Caco-2 (cell line): ENCODE measurements at places on chromosomes 2 and 18.

DNA sequence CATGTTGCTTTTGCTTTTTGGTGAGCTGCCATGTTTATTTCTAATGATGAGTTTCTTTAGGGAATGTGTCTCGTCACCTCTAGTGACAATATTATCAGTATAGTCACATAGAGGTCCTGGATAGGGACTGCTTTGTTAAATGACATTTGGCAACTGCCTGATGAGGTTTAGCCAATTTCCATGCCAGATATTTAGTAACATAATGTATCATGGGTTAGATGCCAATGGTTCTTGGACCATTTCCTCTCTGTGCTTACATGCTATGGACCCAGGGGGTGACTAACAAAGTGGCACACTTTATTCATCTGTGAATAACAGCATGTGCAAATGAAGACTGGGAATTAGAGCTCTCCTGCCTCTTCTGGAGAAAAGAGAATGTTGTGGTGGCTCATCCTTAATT, 56.2 kb upstream of the RAB27B start:
- no peak for DNase-seq

DNA sequence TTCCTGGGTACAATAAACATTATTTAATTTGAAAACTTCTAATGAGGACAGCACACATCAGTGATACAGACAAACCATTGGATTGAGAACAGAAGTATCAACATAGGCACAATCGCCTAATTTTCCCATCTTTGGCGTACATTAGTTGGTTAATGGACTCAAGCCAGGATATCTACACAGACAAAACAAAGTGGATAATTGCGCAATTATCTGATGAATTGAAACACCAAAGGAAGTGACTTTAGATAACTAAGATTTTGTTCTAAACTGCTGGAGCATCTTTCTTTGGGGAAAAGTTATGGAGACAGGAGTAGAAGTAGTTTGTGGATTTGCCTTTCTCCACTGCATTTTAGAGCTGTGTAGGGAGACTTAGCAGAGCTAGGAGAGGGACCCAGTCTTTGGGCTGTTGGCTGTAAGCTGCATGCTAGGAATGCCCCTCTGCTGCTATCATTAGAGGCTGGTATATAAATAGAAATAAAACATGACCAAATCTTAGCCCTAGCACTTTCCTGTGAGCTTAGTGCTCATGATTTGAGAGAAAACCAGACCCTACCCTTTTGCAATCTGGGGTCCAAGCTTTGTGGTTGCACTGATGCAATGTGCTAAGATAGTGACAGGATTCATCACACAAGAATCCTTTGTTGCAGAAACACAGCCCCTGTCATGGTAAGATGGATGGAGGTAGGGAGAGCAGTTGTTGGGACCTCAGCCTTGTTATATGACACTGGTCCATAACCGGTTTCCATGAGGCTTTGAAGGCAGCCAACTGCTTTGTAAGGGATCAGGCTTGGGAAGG, 264.5 kb upstream of the PIK3C3 start:
- DNase-seq = no peak

- DNase-seq = no peak
Measured at GRCh38 chr2:153808679-153809078, 63.0 kb upstream of the GALNT13 start.

GRCh38 chr2:214103276-214104001, 307.4 kb upstream of the VWC2L start:
- no peak for DNase-seq

DNA sequence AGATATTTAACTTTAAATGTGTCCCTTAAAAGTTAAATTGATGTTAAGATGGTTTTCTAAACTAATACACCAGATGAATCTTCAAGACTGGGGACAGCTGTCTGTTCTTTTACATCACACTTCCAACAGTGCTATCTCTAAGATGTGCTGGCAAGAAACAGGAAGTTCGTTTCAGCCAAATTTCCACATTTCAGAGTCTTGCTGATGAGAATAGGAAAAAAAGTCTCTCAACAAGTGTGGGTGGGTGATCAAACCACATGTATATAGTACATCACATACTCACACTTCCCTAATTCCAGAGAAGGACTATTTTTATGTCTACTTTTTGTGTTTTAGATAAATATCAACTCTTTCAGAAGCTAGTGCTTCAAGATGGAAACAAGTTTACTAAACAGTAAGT, 1712.8 kb upstream of the TMEFF2 start:
- no peak for DNase-seq

GRCh38 chr2:148603562-148603920, 41.0 kb upstream of the EPC2 start:
- DNase-seq = no peak

DNA sequence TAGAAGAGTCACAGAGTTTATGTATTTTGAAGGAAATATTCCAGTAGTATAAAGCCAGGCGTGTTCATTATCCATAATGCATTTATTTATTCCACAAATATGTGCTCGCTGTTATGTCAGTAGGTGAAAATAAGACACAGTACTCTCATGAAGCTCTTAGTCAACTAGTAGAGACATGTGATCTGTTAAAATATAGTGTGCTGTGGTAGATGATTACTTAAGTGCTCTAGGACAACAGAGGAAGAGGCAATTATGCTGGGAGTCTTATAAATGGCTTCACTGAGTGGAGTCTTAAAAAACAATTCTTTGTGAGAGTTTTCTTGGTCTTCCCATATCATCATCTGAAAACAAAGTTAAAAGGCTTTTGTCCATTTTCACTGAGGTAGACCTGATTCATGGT, 457.3 kb downstream of the XIRP2 start:
- DNase-seq = no peak

GRCh38 chr18:74331404-74331803, 15.8 kb downstream of the C18orf63 start:
- DNase-seq = no peak

- DNase-seq = no peak
Measured at GRCh38 chr2:73404409-73404808, 18.8 kb downstream of the ALMS1 start.

DNA sequence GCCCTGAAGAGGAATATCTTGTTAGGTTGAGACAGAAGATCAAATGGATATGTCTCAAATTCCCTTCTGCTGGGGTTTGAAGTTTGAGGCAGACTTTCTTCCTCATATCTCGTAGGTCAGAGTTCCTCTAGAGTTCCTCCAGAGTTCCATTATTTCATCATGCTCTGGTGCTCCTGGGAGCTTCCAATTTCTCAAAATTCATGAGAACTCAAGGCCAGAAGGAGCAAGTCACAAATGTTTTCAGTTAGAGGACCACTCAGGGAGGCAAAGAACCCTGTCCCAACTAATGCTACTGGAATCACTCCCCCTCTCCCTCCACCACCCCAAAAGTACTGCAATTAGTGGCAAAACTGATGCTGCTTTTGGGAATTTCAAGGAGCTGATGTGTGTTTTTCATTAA, 115.7 kb upstream of the RBMS1 start:
- DNase-seq = no peak

DNA sequence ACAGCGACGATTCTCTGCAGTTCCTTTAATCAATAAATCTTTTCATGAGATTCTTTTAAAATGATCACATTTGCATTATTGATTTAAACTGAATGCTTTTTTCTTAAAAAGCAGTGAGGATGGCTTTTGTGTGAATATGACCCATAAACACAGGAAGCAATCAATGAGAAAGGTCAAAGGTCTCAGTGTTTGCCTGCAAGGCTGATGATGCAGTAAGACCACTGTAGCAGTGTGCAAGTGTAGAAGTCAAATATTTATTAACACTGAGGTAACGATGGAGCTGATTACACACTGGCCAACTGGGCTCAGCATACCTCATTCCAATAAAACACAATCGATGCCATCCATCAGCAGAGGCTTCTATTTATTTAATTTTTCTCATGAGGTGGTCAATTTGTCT, 633.5 kb downstream of the DCDC2C start:
- DNase-seq = no peak

GRCh38 chr2:224173933-224174332, 134.8 kb upstream of the SERPINE2 start:
- DNase-seq = no peak

DNA sequence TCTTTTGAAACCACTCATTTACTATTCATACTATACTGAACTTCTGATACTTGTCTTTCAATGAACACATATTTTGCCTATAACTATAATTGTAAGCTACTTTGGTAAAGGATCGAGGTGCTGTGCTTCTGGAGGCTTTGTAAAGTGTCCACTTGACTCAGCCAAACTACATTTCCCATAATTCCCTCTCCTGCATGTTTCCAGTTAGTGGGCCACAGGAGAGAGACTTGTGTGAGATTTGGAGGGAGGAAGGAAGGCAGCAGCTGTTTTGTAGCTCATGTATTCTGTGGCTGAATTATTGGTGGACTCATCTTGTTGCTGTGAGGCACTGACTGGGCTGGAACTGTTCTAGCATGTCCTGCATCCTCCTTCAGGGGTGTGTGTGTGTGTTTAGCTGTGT, 328.8 kb downstream of the ARL6IP6 start:
- no peak for DNase-seq

DNA sequence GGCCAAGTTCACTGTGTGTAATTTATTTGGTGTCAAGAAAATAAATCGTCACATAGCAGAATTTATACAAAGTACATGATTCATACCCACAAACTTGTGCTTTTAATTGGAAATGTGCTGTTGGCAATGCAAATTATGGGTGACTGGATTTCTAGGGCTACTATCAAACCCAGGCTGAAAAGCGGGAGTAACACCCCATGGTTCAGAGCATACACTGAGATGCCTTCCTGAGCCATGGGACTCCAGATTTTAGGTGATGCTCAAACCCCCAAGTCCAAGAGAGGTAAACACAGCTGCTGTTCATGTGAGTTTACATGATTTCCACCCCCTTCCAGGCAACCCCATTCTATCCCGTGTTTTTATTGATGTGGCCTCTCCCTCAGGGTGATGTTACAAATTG, 565.9 kb upstream of the ID2 start:
- no peak for DNase-seq

GRCh38 chr2:236642125-236642524, 72.5 kb downstream of the ACKR3 start:
- no peak for DNase-seq

DNA sequence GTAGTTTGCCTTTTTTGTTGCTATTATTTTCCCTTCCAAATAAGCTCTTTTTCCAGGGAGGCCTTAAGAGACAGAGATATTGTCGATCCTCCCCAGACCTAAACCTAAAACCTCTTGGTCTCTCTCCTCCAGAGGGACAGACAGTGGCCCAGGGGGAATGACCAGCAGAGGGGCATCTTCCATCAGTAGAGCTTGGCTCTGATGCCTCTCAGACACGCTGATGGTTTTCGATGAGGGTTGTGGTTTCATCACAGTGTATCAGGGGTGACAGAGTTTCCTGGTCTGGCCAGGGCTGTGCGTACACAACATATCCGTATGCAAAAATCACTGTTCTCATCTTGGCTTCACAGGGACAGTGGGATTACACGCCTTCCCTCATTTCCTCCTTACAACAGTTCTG, 68.6 kb downstream of the GATA6 start:
- DNase-seq = no peak

DNA sequence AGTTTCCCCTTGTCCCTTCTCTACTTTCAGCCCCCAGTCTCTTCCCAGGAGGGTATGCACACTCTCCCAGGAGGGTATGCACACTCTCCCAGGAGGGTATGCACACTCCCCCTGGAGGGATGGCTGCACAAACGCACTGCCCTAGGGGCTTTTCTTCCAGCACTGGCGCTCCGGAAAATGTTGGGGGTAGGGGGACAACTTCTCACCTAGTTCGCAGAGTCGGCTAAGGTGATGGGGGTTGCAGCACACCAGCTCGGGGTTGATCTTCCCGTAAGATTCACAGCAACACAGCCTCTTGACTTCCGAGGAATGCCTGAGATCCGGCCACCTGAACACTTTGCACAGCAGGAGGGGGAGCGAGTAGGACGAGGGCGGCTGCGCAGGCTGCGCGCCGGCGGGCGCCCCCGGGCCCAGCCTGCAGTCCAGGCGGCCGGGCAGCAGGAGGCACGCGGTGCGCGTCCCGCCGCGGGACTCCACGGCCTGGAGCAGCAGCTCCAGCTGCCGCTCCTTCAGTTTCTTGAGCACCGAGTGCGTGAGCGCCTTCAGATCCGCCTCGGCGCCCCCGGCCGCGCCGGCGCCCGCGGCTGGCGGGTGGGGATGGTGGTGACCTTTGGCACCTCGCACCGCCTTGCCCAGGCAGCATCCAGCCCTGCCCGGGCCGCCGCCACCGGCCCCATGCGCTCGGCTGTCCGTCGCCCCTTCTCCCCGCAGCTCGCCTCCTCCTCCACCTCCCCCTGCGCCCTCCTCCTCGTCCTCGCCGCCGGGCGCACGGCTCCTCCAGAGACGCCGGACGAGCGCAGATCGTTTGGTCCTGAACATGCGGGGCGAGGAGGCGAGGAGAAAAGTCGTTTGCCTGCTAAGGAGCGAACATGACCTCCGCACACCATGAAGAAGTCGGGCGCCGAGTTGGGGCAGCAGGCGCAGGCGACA, 894 bp downstream of the SMAD7 start:
- peak; percentile 48 for DNase-seq

GRCh38 chr18:31190919-31191318, 28.3 kb upstream of the DSC1 start:
- peak; percentile 18 for DNase-seq

GRCh38 chr2:169673921-169674320, 20.3 kb downstream of the CFAP210 start:
- DNase-seq = no peak

- peak; percentile 60 for DNase-seq
Measured at GRCh38 chr2:42385225-42385624, 24.2 kb upstream of the COX7A2L start.

GRCh38 chr2:36530178-36530982, 67.6 kb downstream of the FEZ2 start:
- no peak for DNase-seq

DNA sequence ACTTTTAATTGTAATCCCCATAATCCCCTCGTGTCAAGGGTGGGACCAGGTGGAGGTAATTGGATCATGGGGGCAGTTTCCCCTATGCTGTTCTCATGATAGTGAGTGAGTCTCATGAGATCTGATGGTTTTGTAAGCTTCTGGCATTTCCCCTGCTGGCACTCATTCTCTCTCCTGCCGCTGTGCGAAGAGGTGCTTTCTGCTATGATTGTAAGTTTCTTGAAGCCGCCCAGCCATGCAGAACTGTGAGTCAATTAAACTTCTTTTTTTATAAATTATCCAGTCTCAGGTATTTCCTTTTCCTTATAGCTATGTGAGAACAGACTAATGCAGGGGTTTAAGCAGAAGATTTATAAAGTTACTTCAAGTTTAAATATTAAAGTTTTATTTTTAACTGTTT, 655.2 kb downstream of the EPHA4 start:
- no peak for DNase-seq

GRCh38 chr2:70891572-70892357, 43.9 kb upstream of the ATP6V1B1 start:
- no peak for DNase-seq
